ENCODE measurements at places on chromosomes 3 and 15. TPM values are rescaled to one million over a fixed set of nuclear protein-coding genes. Genes with fewer than 3 reads are reported as not detected.

BNC1 gene
- total RNA-seq, result 0.52 TPM

GOLGA6L10 gene
- 0.40 TPM for total RNA-seq

B3GALNT1 gene
- 0.08 TPM for total RNA-seq

PLCB2 gene
- 1.3 TPM for total RNA-seq

SCN11A gene
- not detected for total RNA-seq

DAZL gene
- not detected for total RNA-seq

KCNMB3 gene
- total RNA-seq, result 0.99 TPM

SLC22A14 gene
- not detected for total RNA-seq

ADIPOQ gene
- not detected for total RNA-seq

CAPN3 gene
- not detected for total RNA-seq

C2CD4A gene
- not detected for total RNA-seq

ONECUT1 gene
- total RNA-seq, result 0.25 TPM

PDZRN3 gene
- not detected for total RNA-seq

KPNA4 gene
- 32.9 TPM for total RNA-seq

C3orf22 gene
- total RNA-seq, result not detected

RBPMS2 gene
- total RNA-seq, result 8.9 TPM

ZNF860 gene
- total RNA-seq, result 1.4 TPM

GOLGA8H gene
- total RNA-seq, result 2.4 TPM

ADCY5 gene
- total RNA-seq, result 0.38 TPM

RETNLB gene
- not detected for total RNA-seq

MEX3B gene
- 4.3 TPM for total RNA-seq

CELF6 gene
- total RNA-seq, result not detected

OSTN gene
- not detected for total RNA-seq

TMEM207 gene
- total RNA-seq, result not detected

ARPIN gene
- 12.4 TPM for total RNA-seq

GRM7 gene
- total RNA-seq, result not detected

SLC28A2 gene
- not detected for total RNA-seq

CLN6 gene
- 83.4 TPM for total RNA-seq

CSPG4 gene
- total RNA-seq, result 0.10 TPM

RTF1 gene
- 19.3 TPM for total RNA-seq

SNX4 gene
- total RNA-seq, result 27.8 TPM

SAXO2 gene
- total RNA-seq, result 3.6 TPM

LRRC31 gene
- total RNA-seq, result not detected

TIMP4 gene
- total RNA-seq, result 10.9 TPM

RHCG gene
- total RNA-seq, result 35.8 TPM

CA12 gene
- total RNA-seq, result 158 TPM

PLIN1 gene
- total RNA-seq, result not detected

NR1I2 gene
- not detected for total RNA-seq

Measured in A549 treated with CpdA at 1 μM for 4 hours (cell line).